AG09309 (cell line): ENCODE measurements at places on chromosomes 7 and 10.
A peak's percentile ranks its signal among the peaks of the same experiment; 100 is the strongest.

DNA sequence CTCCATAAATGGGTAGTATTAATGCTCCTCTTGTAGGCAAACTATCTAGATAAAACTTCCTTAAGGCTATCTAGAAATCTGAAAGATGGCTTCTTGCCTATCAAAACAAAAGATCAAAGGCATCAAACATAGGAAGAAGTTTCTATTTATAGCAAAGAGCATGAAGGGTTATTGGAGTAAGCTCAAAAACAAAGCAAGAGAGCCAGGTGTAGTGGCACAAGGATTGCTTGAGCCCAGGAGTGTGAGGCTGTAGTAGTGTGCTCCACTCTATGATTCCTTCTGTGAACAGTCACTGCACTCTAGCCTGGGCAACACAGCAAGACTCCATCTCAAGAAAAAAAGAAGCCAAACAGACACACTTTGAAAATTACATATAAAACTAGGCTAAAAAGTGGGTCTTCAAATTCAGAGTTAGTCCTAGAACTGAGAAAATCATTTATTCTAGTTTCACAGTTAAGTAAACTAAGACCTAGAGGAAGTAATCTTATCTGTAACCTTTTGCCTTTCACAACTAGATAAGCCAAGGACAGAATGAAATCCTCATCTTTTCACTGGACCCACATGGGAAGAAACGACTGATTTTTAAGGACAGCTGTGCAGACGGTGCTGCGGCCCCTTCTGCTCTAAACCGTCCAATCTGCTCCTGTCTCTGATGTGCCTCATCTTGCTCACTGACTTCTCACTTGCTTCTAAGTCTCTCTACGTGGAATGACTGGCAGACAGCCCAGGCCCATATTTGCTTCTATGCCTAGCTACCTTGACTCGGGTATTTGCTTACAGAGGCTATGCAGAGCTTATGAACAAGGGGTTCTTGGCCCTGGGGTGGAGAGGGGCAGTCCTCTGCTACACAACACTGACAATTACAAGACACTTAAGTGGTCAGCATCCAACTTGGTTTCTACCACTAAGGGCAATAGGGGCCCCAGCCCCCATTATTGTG lies 50.0 kb downstream of the ESYT2 start:
- DNase-seq, result no peak

DNA sequence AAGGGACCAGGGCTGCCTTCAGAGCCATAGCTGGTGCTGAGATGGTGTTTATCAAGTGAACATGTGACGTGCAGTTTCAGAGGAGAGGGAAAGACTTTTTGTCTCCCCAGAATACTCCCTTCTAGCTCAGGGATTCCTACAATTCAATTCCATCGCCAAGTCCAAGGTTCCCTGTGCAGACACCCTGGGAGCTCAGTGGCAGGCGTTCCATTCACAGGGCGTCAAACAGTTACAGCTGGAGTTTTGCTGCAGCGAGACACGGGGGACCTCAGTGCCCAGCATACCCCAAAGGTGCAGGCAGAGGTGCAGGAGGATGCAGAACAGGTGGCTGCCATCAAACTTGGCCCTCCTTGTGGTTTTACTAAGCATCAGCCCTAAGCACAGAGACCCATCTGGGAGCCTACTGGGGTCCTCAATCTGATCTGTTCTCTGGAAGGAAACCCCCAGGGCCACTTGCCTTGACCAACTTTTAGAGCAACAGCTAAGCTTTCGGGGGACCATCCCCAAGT lies 846 bp upstream of the CALML5 start:
- no peak for DNase-seq

DNA sequence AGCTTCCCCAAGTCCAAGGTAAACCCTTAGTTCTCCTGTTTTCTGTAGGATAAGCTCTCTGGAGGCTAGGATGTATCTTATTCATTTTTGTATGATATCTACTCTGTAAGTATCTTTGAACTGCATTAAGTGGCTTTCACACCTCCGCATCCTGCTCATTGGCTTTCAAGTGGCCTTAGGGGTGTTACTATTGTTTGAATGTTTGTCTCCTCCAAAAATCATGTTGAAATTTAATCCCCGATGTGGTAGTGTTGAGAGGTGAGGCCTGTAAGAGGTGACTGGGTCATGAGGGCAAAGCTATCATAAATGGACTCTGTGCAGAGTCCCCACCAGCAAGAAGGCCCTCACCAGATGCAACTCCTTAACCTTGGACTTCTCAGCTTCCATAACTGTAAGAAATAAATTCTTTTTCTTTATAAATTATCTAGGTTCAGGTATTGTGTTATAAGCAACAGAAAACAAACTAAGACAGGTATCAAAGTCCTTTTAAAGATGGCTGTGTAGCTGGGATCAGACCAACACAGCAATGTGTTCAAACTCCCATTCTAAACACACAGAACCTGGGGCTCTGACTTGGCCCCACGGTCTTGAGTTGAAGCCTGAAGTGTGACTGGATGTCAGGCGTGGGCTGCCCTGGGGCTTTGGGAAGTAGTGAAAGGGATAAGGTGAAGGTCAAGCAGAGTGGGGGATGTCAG lies 25.9 kb downstream of the TBXAS1 start:
- DNase-seq, result no peak

DNA sequence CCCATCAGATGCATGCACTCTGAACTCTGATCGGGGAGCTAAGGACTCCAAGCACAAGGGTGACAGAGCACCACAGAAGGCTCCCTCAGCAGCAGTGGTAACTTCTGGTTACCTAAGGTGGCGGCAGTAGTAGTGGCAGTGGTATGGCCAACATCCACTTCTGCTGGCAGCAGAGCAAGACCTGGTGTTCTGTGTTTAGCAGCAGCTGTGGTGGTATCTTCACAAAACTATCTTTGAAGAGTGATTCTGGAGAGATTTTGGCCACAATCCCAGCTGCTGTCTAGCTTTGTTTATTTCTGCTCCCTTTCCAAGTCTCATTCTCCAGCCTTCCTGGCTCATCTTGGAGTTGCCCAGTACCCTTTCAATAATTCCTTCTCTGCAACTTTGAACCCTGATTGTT lies 102.4 kb upstream of the LRGUK start:
- no peak for DNase-seq

GRCh38 chr7:73999664-74000435 lies 28.1 kb upstream of the ELN start:
- peak; percentile 83 for DNase-seq

DNA sequence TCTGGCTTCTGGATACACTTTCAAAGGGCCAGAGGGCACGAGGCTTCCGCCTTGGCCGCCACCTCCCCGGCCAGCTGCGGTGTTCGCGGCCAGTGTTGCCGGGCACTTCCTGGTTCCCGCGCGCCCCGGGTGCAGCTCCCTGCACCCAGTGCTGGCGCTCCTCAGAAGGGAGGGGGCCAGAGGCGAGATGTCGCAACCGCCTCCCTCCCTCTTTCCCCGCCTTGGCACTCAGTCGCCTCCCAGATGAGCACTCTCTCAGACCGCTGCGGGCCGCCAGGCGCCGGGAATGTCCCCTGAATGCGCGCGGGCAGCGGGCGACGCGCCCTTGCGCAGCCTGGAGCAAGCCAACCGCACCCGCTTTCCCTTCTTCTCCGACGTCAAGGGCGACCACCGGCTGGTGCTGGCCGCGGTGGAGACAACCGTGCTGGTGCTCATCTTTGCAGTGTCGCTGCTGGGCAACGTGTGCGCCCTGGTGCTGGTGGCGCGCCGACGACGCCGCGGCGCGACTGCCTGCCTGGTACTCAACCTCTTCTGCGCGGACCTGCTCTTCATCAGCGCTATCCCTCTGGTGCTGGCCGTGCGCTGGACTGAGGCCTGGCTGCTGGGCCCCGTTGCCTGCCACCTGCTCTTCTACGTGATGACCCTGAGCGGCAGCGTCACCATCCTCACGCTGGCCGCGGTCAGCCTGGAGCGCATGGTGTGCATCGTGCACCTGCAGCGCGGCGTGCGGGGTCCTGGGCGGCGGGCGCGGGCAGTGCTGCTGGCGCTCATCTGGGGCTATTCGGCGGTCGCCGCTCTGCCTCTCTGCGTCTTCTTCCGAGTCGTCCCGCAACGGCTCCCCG lies at the start of gene FFAR4:
Gene FFAR4, plus strand, starts transcription at position 231 of the 842 bp plus-strand sequence. Its CDS starts 56 bp downstream, at position 287.
- DNase-seq, result no peak

DNA sequence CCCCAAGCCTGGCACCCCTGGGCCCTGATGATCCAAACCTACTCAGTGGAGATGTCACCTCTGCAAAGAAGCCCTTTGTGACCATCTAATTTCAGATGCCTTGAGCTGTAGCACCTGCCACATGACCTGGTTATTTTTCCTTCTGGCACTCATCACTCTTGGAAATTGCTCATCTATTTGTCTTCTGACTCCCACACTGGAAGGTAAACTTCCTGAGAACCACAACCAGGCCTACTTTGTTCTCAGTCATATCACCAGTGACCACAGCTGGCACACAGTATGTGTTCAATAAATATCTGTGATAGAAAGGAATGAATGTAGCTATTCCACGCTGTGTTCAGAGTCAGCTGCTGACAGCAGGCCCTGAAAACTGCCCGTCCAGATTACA lies 97.1 kb downstream of the SH3PXD2A start:
- DNase-seq, result no peak

DNA sequence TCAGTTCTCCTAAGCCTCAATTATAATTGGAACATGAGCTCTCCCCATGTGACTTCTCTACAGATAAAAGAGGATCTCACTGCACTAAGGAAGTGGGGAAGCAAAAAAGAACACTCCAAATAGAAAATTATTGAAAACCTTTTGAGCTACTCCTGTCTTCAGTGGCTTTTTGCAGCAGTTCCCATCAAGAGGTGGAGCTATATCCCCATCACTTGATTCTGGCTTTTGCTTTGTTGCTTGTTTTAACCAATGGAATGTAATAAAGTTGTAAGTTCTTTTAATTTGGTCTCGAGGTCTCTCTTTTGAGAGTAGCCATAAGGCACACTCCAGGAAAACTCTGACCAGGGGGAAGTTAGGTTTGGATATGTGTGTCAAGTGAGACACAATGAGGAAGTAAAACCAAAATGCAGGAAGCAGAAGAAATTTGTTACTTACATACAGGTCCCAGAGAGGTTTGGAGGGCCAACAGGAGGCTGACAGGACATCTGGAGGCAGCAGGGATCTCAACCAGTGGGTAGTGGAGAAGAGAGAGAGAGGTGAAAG lies 569.4 kb downstream of the HTR7 start:
- no peak for DNase-seq

- DNase-seq, result no peak
Measured at GRCh38 chr7:111953611-111954010, 252.6 kb downstream of the DOCK4 start.

DNA sequence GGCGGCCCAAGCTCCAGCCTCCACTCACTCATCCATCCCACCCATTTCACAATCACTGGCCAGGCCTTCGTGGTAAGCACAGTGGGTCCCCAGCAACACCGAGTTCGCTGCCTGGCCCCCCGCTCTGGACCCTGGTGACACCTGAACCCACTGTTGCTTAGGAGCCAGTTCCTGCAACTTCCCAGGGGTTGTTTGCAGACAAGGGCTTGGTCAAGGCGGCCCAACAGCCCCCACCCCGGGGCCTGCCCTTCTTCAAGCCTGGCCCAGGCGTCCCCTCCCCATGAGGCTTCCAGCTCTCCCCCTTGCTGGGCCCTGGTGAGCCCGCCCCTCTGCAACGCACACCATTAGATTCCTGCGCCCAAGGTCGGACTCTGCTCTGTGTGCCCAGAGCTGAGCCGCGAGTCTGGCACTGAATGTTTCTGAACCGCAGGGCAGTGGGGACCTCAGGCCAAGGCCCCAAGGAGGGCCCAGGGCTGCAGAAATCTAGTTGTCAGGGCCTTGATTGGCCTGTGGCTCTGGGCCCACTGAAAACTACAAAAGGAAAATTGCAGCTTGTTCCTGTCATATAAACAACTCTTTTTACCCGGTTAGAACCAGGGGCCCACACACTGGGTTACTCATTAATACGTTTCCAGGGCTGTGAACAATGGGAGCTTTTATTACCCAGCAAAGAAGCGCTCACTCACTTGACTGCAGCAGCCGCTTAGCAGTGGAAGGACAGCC lies 2.1 kb upstream of the COX19 start:
- DNase-seq, result no peak

DNA sequence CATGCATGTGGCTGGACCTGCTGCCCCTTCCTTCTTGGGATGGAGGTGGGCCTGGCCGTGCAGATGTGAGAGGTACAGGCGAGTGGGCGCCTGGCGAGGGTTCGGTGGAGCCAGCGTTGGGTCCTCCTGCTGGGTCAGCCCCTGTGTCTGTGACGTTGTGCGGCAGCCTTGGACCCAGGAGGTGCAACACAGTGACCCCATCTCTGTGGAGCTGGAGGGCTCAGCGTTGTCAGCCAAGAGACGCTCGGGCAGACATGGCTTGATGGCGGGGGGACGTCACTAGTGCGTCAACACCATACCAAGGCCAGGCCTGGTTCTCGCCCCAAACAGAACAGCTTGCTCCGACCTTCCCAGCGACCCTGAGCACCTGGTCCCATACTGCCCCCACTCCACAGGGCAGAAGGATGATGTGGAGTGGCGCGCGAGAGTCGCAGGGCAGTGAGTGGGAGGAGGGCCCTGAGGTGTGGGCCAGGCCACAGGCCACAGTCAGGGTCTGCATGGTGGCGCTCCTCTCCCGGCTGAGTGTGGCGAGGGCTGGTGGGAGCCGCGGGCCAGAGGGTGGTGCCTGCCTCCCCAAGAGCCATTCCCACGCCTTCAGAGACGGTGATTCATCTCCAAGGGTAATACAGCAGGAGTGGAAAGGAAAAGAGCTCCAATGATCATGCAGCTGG lies 184.4 kb downstream of the DNAJB6 start:
- DNase-seq, result no peak

DNA sequence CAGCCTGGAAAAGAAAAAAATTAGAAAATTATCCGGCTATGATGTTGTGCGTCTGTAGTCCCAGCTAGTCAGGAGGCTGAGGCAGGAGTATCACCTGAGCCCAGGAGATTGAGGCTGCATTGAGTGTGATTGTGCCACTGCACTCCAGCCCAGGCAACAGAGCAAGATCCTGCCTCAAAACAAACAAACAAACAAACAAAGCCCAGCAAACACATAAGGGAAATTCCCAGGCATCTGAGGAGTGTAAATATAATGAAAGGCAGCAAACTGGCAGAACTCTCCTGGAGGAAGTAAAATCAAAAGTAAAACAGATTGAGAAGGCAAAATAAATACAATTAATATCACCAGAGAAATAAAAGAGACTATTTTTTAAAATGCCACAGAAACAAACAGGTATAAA lies 84.5 kb upstream of the ITGB1 start:
- no peak for DNase-seq

DNA sequence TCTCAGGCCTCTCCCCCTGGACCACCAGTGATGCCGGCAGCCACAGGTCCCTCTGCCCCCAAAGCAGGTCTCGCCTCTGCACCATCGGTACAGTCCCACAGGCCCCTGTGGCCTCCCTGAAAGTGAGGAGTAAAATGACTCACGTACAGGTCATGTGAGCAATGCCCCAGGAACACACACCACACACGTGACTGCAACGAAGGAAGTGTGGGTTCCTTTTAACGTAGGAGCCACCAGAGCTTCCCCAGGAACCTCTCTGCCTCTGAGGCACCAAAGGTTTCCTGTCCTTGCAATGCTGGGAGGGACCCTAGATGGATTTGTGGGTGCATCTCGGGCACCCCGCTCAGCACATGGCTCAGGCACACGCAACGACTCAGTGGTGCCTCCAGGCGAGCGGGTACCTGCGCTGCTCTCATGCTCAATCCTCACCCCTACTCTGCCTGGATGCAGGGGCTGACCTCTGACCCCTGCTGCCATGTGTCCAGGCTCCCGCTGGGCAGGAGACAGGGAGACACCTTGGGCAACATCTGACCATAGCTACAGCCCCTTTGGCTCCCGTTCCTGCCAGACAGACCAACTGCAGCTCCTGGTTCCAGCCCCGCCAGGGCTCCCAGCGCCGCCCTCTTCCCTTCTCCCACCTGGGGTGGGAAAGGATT lies 120.7 kb downstream of the PRKAG2 start:
- DNase-seq, result no peak
